Activated CD8-positive, alpha-beta memory T cell treated with anti-CD3 and anti-CD28 coated beads for 48 hours (primary cell): ENCODE measurements at places on chromosomes 12 and 14.

GRCh38 chr12:124738636-124739467 is 124.8 kb downstream of the SCARB1 start:
- DNase-seq = no peak

DNA sequence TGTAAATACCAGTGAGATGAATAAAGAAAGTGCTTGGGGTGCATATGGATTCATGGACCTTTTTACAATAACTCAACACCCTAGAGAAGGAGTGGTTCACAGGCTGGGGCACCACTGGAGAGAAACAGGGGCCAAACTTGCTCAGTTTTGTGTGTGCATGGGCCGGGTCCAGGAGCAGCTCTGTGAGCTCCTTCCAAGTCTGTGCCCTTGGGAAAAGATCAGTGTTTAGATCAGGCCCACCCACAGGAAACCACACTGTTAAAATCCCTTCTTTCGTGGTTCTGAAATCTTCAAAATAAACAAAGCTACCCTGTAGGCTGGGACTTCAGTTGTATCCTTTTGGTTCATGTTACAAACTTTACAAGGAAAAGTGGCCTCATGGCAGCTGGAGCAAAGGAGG is 156.1 kb upstream of the TMEM260 start:
- no peak for DNase-seq

GRCh38 chr12:70936203-70936813 is 15.8 kb upstream of the PTPRR start:
- DNase-seq = no peak

GRCh38 chr12:19588951-19589350 is 149.7 kb downstream of the AEBP2 start:
- DNase-seq = no peak

DNA sequence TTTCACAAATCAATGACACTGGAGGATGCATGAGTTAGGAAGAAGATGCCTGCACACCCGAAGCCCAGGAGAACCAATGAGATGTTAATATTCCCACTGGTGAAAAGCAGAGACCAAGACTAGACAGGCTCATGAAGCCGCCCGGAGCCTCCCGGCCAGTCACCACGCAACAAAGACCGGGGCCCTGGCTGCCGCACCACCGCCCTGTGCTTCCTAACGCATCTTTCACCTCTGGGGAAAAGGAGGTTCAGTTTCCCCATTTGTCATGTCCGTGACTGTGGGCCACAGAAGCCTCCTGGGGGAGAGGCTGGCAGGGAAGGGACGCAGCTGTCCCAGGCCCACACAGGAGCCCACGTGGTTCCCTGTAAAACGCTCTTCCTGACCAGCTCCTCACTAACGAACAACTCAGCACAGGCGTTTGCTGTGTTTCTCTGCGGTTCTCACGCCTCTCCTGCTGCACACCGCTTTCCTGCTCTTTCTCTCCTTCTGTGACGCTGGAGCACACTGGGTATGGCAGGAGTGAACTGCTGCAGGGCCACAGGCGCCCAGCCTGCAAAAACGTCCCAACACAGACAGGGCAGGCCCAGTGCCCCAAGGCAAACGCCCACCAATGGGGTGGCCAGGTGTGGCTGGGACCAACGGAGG is 10.8 kb downstream of the RIMBP2 start:
- no peak for DNase-seq

GRCh38 chr12:66359300-66359699 is 57.0 kb downstream of the HELB start:
- DNase-seq = no peak

- DNase-seq = no peak
Measured at GRCh38 chr14:53391631-53392285, 238.6 kb upstream of the DDHD1 start.

DNA sequence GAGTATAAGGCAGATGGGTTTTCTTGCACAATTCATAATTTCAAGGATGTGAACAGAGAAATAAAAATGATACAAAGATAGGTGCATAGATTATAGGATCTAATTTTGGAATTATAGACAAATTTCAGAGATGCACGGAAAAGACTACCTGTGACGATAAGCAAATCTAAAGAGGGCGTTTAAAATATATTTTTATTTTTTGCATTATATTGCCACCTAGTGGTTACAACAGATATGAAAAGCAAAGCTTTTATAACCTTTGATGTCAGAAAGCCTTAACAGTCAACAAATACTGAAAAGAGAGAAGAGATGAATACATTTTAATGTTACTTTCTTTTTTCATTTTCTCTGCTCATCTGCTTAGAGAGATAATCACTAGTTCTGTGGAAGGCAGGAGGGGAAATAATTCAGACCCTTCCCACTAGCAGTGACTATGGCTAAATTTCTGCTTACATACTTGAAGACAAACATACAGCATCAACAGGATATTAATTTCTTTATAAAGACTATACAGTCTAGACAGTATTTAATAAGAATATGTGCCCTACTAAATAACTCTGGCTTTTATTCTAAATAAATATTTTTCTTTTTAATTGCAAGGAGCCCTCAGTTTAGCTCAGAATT is 46.3 kb downstream of the NTS start:
- DNase-seq = no peak

GRCh38 chr14:82776958-82777357 is 1243.3 kb upstream of the SEL1L start:
- no peak for DNase-seq
